Small intestine (tissue), 16 donors: ENCODE measurements at places on chromosomes 2 and 18.

GRCh38 chr2:69997015-69997830 is 35.8 kb upstream of the ASPRV1 start:
- no peak for DNase-seq

DNA sequence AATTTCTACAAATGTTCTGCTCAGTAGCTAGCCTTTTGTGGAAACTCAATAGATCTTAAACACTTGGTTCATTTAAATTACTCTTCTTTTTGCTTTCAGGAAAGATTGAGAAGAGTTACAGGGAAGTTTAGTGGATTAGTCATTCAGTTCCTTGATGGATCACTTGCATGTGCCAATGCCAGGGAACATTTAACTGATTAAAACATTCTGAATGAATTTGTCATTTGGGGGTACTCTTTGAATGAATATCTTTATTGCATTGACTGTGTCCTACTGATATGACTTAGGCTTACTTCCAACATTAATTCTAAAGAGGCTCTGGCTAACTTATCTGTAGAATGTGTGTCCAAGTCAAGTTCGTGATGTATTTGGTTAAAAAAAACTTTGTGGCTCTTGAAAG is 199.8 kb downstream of the PLCL1 start:
- DNase-seq = no peak

DNA sequence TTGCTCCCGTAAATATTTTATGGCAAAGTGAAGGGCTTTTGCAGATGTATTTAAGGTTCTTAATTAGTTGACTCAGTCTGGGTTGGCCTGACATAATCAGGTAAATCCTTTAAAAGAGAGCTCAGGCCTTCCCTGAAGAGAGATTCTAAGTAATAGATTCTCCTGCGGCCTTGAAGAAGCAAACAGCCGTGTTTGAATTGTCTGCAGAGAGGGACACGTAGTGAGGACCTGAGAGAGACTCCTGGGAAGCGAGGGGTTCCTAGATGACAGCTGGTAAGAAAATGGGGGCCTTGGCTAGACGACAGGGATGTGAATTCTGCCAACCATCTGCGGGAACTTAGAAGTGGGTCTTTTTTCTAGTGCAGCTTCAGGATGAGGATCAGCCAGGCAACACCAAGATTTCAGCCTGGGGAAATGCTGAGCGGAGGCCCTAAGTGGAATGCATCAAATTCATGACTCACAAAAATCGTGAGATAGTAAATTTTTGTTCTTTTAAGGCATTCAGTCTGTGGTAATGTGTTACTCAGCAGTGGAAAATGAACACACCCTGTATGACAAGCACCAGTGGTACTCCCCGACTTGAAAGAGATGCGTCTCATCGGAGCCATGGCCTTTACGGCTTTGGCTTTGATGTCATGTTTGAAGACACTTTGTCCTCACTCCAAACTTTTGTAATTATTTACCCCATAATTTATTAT is 62.1 kb upstream of the SMIM21 start:
- DNase-seq = no peak

- no peak for DNase-seq
Observed at GRCh38 chr18:26455639-26456038, 92.7 kb downstream of the KCTD1 start.

GRCh38 chr18:69747388-69747787 is 200.3 kb downstream of the CD226 start:
- no peak for DNase-seq

DNA sequence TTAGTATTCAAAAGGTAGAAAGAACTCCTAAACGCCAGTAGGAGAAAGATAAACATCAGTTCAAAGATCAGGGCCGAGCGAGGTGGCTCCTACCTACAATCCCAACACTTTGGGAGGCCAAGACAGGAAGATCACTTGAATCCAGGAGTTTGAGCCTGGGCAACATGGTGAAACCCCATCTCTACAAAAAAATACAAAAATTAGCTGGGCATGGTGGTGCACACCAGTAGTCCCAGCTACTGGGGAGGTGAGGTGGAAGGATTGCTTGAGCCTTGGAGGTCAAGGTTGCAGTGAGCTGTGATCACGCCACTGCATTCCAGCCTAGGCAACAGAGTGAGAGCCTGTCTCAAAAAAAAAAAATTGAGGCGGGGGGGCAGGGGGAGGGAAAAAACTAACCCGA is 40.6 kb downstream of the MBOAT2 start:
- no peak for DNase-seq

DNA sequence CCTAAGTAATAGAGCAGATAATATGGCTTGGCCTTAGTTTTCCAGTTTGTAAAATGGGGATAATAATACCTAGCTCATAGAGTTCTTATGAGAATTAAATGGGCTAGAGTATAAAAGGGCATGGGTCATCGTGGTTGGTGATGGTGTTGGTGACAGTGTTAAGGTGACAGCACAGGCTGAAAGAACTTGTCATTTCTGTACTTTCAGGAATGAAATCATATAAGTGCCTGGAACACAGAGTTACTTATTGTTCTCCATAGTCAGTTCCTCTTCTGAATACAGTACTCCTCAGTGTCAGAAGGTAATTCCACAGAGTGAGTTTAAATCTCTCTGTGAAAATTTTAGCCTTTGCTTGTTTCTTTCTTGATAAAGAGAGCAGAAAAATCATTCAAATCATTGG is 42.4 kb downstream of the KIF5C start:
- DNase-seq = no peak
